ENCODE measurements at places on chromosomes 3 and 15.

DNA sequence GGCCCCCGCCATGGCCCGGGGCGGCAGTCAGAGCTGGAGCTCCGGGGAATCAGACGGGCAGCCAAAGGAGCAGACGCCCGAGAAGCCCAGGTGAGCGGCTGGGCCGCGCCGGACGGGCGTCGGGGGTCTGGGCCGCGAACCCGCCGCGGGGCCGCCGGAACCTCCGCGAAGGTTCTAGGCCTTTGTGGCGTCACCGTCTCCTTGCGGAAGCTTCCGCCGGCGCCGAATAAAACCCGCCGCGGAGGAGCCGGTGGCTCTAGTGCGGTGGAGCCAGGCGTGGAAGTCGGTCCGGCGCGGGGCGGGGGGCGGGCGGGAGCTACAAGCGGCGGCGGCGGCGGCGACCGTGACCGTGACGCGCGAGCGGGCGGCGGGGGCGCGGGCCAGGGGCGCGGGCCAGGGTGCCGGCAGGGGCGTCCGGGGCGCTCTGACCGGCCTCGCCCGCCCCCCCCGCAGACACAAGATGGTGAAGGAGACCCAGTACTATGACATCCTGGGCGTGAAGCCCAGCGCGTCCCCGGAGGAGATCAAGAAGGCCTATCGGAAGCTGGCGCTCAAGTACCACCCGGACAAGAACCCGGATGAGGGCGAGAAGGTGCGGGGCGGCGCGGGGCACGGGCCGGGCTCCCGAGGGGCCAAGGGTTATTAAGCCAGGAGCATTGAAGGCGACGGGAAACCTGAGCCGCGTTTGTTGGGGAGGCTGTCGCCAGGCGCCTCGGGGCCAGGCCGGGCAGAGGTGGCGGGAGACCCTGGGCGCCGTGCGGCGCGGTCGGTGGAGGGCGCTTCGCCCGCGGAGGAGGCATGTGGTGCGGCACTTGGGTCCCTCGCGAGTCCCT lies at the start of gene DNAJA4:
Gene DNAJA4 (plus strand): TSS at position 259 of the 833 bp plus-strand sequence. CDS start 202 bp downstream, at position 461.
- peak; percentile 62 for DNase-seq

- DNase-seq: no peak
Measured at GRCh38 chr15:70608144-70608543, 155.2 kb downstream of the UACA start.

- no peak for DNase-seq
Measured at GRCh38 chr3:54171509-54171908, 49.2 kb downstream of the CACNA2D3 start.

DNA sequence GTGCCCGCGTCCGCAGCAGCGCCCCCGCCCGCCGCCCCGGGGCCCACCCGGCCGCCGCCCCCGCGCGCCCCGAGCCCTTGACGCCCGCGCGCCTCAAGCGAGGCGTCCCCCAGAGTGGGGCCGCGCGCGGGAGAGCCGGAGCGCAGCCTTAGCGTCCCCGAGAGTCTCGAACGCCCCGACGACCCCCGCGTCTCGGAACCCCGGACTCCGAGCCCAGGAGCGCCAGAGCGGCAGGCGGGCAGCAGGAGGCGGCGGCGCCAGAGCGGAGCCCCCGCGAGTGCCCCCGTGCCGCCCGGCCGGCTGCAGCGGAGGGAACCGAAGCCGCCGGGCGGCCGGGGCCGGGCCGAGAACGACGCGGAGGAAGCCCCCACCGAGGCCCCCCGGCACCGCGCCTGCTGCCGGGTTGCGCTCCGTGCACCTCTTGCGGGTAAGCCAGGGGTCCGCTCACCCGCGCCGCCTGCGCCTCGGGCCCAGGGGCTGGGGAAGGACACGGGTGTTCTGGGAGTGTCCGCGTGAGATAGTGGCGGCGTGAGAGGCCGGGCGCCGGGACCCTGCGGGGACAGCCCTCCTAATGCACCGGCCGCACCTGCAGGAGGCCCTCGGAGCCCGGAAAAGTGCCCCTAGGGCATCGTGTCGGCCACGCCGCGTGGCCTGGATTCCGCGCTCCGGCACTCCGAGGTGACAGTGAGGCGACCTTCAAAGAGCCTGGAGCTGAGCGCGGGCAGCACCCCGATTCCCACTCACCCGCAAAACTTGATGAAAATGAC lies 52.0 kb upstream of the ULK4 start:
- DNase-seq: peak; percentile 47

- DNase-seq: peak; percentile 65
Measured at GRCh38 chr15:89360294-89360971, 25.8 kb upstream of the POLG start.

- DNase-seq: peak; percentile 87
Measured at GRCh38 chr3:127226946-127227842, 34.3 kb downstream of the PRR23E start.

- no peak for DNase-seq
Measured at GRCh38 chr3:76470285-76470684, 569.6 kb upstream of the ROBO2 start.

GRCh38 chr3:126947429-126947828 lies 35.5 kb upstream of the PLXNA1 start:
- no peak for DNase-seq

DNA sequence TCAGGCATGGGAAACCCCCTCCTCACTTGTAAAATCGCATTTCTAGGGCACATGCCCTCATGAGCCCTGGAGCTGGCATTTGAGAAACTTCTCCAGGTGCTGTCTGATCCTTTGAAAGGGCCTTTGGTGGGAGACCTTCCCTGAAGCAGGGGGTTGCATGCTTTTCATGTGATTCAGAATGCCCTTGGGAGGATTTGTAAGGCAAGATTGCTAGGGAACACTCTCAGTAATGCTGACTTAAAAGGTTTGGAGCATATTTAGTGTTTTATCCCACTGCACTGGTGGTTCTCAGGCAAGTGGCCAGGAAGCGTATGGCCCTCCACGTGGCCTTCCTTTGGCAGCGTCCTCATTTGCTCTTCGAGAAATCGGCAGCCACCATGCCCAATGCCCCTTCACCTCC lies 164.1 kb downstream of the ARRDC4 start:
- no peak for DNase-seq

DNA sequence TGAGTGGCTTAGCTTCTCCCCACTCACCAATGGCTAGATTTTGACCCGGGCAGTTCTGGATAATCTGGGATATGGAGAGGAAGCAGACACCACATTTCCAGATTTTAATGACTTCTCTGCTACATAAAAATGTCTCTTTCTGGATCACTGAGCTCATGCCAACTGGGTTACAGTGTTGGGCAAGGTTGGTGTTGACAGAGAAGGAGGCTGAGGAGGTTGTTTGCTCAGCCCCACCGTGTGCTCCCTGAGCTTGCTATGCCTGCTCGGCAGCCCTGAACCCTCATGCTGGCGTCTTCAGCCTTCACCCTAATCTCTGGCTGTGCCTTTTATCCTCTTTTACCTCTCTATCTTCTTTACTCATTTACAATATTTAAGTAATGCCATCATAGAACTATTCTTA lies 53.0 kb upstream of the KPNA4 start:
- no peak for DNase-seq

GRCh38 chr15:60340207-60340921 lies 57.4 kb downstream of the ANXA2 start:
- DNase-seq: peak; percentile 45

GRCh38 chr15:100438570-100438969 lies 90.2 kb downstream of the CERS3 start:
- no peak for DNase-seq

- DNase-seq: peak; percentile 49
Measured at GRCh38 chr3:149717391-149718056, 34.8 kb downstream of the COMMD2 start.

DNA sequence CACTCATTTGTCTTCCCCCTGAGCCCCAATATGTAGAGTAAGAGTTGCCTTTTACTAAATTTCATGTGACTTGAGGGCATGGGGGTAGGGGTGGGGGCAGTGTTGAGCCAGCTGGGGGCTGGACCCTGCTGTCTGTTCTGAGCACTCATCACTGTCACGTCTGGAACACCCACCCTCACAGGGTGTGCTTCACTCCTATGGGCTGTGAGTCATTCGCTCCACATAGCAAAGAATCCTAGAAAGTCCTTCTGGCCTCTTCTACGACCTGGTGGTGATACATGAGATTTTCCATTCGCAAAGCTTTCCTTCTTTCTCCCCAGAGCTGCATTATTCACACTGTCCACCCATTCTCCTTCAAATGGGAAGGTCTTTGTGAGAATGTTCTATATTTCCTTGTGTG lies 43.6 kb upstream of the MGLL start:
- no peak for DNase-seq

DNA sequence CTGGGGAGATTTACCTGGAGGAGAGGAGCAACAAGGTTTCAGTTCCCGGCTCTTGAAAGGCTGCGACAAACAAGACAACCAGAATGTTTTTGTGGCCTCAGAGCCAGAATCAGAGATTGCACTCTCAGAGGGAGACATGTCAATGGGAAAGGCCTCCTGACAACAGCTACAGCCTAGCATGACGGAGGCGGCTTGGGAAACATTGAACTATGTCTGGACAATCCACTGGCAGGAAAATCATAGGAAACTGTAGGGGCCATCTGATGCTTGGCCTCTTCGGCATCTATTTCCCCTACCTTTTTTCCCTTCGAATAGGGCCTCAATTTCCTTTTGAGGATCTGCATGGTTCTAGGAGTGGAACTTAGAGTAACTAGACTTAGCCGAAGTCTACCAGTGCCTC lies 13.2 kb upstream of the PTPN23 start:
- no peak for DNase-seq

DNA sequence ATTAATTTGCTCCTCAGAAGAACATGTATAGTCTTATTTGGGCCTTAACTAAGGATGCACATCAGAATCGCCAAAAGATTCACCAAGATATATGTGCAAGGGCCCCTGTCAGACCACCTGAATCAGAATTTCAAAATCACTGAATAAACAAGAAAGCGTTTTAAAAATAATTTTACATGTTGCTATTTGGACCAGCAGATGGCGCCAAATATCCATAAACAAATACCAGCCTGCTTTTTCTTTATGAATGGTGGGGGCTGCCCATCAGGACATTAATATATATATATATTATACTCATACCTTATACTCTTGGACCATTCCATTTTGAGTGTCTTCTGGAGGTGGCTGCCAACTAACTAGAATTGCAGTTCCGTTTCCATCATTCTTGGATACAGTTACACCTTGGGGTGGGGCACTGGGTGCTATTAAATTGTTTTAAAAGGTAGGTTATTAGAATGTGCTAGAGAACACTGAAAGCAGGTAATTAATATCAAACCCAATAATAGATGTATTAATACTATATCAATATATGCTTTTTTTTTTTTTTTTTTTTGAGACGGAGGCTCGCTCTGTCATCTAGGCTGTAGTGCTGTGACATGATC lies 1108.3 kb downstream of the ROBO1 start:
- DNase-seq: no peak

- no peak for DNase-seq
Measured at GRCh38 chr3:111831840-111832239, 27.2 kb upstream of the PHLDB2 start.

GRCh38 chr15:43911235-43911781 lies 84.5 kb downstream of the WDR76 start:
- no peak for DNase-seq

DNA sequence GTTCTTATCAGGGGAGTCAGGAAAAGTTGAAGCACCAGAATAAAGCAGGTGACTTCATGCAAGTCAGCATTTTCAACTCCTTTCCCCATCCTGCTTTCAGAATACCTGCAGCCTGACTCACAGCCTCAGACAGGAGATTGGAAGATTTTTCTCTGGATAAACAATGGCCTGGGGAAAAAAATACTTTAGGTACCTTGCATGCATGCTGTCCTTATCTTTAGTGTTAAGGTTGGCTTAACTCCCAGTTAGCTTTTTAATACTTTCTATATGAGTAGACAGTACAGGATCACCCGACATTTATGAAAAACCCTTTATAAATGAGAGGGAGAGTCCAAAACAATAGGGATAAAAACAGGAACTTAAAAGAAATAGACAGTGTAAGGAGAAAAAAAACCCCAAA lies 53.6 kb downstream of the PAK2 start:
- peak; percentile 73 for DNase-seq

DNA sequence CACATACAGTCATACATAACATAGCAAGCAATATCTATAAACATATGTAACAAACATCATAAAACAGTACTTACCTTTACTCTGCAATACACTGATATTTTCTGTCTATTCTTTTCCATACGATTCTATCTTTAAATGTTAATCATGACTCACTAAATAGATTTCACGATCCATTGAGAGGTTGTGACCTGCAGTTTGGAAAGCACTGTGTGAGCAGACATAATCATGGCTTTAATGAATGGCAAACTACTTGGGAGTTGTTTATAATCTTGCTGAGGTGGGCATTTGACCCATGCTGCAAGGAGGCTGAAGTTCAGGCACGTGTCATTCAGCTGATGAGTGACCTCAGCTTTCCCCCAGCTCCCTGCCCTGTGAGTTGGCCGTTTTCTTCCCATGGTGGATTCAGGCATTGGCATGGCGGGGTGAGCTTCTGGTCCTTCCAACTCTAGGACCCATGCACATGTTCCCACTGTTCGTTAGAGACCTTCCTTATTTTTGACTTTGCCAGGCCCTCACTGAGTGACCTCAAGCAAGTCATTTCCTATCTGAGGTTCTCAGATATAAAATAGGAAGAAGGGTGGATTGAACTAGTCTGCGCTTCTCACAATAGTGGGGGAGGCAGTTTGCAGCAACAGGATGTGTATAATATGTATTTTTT lies 41.7 kb downstream of the PAQR5 start:
- DNase-seq: no peak

DNA sequence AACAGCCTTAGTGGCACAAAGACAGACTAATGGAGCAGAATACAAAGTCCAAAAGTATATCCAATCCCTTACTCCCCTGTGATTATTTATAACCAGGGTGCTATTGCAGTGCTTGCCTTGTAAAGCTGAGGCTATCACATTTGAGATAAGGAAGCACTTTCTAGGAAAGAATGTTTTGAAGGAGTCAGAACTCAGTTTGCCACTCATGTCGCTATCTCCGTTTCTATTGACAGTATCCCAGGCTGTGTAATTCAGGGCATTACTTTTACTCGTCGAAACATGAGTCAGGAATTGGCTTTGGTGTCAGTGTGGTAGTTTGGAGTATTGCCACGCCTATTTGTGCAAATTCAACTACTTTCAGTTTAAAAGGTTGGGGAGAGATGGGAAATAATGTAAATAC lies 78.4 kb downstream of the FBXL2 start:
- DNase-seq: no peak

DNA sequence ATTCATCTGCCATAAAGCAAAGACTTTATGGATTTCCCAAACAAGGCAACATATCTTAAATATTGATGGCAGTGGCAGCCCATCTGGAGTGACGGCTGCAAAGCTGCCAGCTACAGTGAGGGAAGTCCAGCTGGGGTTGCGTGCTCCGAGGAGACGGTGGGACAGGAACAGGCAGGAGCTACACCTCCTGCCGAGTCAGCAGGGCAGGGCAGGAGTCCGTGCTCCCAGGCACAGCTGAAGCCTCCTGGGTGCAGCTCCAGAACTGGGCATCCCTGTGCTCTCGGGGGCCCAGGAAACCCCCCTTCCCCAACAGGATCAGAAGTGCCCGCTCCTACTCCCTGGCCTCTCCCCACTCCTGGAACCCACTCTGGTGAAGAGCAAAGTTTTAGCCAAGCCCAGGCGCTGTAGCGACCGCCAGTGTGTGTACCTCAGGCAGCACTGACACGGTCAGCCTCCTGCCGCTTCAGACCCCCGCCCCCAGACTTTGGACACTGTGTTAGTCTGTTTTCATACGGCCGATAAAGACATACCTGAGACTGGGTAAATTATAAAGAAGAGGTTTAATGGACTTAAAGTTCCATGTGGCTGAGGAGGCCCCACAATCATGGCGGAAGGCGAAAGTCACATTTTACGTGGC lies 556.4 kb upstream of the CCDC54 start:
- DNase-seq: no peak

Data from ELF-1 (cell line).